ENCODE measurements at places on chromosomes 7 and 10.

DNA sequence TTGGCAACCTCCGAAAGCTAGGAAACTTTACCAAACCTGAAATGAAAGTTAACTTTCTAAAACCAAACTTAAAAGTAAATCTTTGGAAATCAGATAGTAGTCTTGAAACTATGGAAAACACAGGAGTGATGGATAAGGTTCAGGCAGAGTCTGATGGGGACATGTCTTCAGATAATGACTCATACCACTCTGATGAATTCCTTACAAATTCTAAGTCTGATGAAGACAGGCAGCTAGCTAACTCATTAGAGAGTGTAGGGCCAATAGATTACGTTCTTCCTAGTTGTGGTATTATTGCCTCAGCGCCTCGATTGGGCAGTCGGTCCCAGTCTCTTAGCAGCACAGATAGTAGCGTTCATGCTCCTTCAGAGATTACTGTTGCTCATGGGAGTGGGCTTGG lies 45.9 kb downstream of the MCMBP start:
- peak; percentile 14 for DNase-seq

DNA sequence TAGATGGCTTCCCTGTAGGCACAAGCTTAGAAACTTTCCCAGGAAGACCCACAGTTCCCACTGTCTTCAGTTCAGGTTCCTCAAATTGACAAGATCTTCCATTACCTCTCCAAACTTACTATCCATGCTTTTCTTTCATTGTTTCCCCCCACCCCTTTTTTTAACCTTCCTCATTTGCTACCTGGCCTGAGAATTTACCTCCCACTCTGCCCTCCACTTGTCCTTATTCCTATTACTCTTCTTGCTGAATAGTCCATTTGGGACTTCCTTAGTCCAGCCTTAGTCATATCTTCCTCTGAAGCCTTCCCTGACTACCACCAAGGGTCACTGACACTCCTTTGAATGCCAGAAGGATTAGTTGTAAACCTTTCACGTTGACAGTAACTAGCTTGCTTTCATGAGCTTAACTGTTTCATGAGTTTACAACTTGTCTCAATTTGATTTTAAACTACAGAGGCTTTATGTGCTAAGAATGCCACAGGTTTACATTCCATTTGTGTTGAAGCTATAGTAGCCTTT lies 1.2 kb upstream of the CALU start:
- DNase-seq: peak; percentile 78

- no peak for DNase-seq
Observed at GRCh38 chr7:12985228-12985627, 297.8 kb downstream of the ARL4A start.

DNA sequence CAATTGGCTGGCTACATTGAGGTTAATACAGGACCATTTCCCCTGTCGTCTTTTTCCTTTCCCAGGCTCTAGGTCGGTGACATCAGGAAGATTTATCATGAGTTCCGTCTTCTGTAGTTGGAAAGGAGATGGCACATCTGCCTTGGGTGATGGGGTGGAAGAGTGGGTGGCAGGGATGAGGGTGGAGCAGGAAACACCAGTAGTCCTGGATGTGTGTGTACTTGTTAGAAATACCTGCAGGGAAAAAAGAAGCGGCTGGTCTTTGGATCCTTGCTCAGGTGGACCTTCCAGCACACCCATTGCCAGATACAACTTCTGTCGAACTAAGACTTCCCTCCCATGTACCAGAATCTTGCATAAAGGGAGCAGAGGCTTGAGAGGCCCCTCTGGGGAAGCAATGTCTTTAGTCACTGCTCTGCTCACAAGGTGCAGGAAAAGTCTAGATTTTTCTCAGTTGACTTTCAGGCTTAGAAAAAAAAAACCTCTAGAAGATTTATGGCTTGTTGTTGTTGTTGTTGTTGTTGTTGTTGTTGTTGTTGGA lies 516.8 kb upstream of the GALNT17 start:
- peak; percentile 56 for DNase-seq

GRCh38 chr10:95278061-95278988 lies 12.5 kb downstream of the PDLIM1 start:
- no peak for DNase-seq

Measured in mammary epithelial cell (primary cell).